ENCODE measurements at places on chromosomes 6 and 20. TPM values are rescaled to one million over a fixed set of nuclear protein-coding genes. Genes with fewer than 3 reads are reported as not detected.

GRCh38 chr20:61321481-61321880, 69.4 kb downstream of the CDH4 start:
- no peak for DNase-seq

GRCh38 chr20:38751360-38751976, 3.2 kb downstream of the ACTR5 start:
- peak; percentile 63 for DNase-seq

DNA sequence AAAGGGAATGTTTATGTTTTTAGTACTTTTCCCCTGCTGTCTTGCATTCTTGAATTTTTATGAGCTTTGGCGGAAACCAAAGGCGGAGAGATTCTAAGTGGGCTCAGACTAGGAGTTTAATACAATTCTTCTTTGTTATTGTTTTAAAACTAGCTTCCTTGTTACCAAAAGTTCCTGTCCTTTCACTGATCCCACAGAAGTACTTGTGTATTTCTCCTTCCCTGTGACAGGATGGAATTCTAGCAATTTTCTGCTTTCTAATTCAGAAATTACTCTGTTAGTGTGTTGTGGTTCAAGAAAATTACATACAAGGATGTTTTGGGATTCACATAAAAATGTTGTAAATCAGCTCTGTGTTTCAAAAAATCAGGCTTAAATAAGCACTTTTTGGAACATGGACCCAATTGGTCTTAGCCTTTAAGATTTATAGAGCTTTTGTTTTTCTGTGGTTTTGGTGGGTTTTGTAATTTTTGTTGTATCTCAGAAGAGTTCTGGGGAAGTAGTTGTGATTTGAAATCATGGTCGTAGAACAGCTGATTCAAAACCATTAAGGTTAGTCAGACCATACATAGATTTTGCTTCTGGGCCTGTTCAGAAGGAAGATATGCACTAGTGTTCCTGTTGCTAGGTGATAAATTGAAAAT, 17.6 kb upstream of the CTAGE9 start:
- no peak for DNase-seq

The FERMT1 gene
- 0.85 TPM for polyA plus RNA-seq

The MAD2L1BP gene
- polyA plus RNA-seq = 32.9 TPM
